ENCODE measurements at places on chromosomes 1 and 21. TPM values are rescaled to one million over a fixed set of nuclear protein-coding genes. Genes with fewer than 3 reads are reported as not detected.
A peak's percentile ranks its signal among the peaks of the same experiment; 100 is the strongest.

DNA sequence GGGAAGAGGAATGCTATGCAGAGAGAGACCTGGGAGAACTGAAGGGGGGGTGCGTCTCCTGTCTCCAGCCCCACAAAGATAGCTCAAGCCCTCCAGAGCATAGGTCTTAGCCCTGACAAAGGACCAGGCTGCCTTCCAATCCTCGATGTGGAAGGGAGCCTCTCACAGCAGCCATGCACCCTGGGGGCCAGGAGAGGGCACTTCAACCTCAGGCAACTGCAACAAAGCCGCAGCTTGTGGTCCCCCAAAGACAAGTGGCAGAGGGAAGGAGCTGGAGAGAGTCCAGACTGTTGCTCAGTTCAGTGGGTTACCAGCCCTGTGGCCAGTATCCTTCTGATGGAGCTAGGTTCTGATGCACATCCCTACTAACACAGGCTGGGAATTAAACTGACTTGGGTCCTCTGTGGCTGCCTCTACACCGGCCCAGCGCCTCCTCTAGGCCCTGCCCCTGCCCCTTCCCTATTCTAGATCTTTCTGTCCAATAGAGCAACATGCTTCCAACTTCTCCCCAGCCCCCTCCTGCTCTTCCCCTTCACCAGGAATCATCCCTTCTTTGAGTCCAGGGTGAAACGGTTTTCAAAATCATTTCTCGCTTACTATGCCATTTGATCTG lies 100.7 kb upstream of the SPATA6 start:
- peak; percentile 35 for DNase-seq
- H3K4me3 ChIP-seq = no peak overlapping the region
- peaks cover 40% of the 10 kb centered on the region for H3K27me3 ChIP-seq
- no peaks in the 10 kb centered on the region for H3K4me1 ChIP-seq
- H3K27ac ChIP-seq = no peak overlapping the region

DNA sequence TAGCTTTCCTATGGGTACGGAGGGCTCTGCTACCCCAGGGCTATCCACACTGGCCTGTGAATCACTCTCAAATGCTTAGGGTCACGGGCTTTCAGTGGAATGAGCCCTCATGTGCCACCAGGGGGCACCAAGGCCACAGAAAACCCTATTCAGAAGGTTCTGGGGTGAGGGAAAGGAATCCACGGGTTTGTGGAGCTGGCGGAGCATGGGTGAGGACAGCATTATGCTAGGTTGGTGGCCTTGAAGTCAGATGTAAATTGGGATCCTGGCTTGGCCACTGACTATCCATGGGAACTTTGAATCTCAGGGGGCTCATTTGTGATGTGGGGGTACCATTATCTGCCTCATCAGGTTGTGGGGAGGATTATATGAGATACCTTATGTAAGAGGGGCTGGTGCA lies 5.1 kb upstream of the LAMTOR5 start:
- no peak overlapping the region for H3K27ac ChIP-seq
- DNase-seq = peak; percentile 54
- H3K36me3 ChIP-seq = no peaks in the 10 kb centered on the region
- no peak overlapping the region for H3K4me3 ChIP-seq

GRCh38 chr1:18618546-18619466 lies 11.8 kb upstream of the PAX7 start:
- peak overlapping the region; percentile 10 for H3K4me3 ChIP-seq
- H3K27me3 ChIP-seq = no peaks in the 10 kb centered on the region
- H3K36me3 ChIP-seq = no peaks in the 10 kb centered on the region
- H3K4me1 ChIP-seq = peaks cover 16% of the 10 kb centered on the region
- DNase-seq = peak; percentile 38
- peak overlapping the region; percentile 18 for H3K27ac ChIP-seq

DNA sequence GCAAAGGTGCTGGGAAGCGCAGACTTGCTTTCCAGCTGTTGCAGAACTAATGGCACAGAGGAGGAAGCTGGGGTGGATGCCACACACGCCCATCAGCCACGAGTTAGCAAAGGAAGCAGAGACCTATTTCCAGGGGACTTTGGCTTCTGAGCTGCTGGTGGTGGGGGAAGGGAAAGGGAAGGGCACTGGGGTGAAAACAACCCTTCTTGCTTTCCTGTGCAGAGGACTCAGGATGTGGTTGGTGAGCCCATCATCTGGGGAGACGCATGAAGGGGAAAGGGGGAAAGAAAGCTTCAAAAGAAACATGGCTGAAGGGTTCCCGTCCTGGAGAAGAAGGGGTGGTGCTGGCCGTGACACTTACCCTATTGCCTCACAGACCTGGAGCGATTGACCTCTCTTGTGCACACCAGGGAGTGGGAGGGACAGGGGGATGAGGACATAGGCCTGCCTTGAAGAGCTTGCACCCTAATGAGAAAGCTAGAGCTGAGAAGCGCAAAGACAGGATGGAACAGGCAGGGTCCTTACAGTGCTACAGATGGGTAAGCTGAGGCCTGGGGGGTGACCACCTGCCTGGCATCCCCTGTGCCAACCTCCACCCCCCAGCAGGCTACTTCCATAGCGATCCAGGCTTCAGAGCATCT lies 140.8 kb upstream of the RAB4A start:
- no peaks in the 10 kb centered on the region for H3K36me3 ChIP-seq
- H3K4me1 ChIP-seq = no peaks in the 10 kb centered on the region
- 0 out of 2 replicates have a peak, but pooled peaks cover 3% of the 10 kb centered on the region for H3K27me3 ChIP-seq
- no peak for DNase-seq
- no peak overlapping the region for H3K4me3 ChIP-seq
- H3K27ac ChIP-seq = no peak overlapping the region

- no peaks in the 10 kb centered on the region for H3K27me3 ChIP-seq
- no peak overlapping the region for H3K27ac ChIP-seq
- DNase-seq = no peak
- H3K4me3 ChIP-seq = no peak overlapping the region
These were observed 156.0 kb downstream of the COL24A1 start for GRCh38 chr1:86000601-86001000.

GRCh38 chr21:33870768-33871167 lies 44.8 kb downstream of the ATP5PO start:
- no peaks in the 10 kb centered on the region for H3K27me3 ChIP-seq
- DNase-seq = no peak
- H3K27ac ChIP-seq = no peak overlapping the region

GRCh38 chr1:198443365-198444233 lies 96.9 kb downstream of the ATP6V1G3 start:
- H3K27me3 ChIP-seq = no peaks in the 10 kb centered on the region
- no peak overlapping the region for H3K4me3 ChIP-seq
- H3K36me3 ChIP-seq = no peaks in the 10 kb centered on the region
- H3K27ac ChIP-seq = peak overlapping the region; percentile 48
- peak; percentile 98 for DNase-seq
- peaks cover 7% of the 10 kb centered on the region for H3K4me1 ChIP-seq

GRCh38 chr1:217332431-217333065 lies 298.3 kb downstream of the GPATCH2 start:
- H3K4me1 ChIP-seq = no peaks in the 10 kb centered on the region
- no peaks in the 10 kb centered on the region for H3K36me3 ChIP-seq
- no peak for DNase-seq
- H3K4me3 ChIP-seq = no peak overlapping the region
- H3K27ac ChIP-seq = no peak overlapping the region

DNA sequence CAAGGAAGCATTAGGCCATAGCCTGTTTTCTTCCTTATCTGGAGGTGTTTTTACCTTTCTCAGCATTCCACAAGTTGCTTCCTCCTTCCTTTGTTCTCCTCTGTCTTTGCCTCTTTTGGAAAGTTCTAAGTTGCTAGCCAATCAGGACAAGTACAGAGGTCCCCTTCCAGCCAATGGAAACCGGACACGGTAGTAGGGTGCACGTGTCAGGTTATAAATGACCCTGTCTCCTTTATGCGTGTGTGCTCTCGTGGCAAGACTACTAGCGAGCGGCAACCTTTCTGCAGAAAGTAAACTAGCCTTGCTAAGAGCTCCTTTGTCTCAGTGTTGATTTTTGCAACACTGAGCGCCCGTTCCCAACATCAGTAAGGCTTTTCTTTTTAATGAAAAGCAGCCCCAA lies 1.5 kb upstream of the ACADM start:
- H3K27ac ChIP-seq = no peak overlapping the region
- DNase-seq = no peak
- no peak overlapping the region for H3K4me3 ChIP-seq
- H3K27me3 ChIP-seq = no peaks in the 10 kb centered on the region

DNA sequence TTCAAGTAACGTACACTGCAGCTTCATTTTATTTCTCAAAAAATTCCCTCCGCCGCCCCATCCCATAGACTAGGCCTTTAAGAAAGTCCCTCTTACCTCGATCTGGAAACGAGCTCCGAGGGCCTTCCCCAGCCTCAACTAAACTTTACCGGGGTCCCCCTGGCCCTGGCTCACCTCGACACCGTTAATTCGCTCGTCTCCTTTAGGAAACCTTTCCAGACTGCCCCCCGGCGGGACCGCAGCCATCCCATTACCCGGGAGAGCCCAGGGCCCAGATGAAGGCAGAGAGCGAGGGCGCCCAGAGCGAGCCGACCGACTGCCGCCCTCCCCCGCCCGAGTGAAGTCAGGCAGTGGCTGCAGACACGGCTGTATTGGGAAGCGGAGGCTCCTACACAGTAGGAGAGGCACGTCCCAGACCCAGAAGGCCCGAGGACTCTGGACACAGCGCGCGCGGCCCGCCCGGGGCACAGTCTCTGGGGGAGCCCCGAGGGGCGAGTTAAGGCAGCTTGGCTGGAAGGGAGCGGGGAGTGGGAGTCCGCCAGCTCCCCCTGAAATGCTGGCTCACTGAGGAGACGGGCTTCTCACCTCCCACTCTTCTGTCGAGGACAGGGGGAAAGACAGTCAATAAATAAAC lies 14.6 kb downstream of the SEMA6C start:
- H3K27me3 ChIP-seq = no peaks in the 10 kb centered on the region
- no peak overlapping the region for H3K27ac ChIP-seq

DNA sequence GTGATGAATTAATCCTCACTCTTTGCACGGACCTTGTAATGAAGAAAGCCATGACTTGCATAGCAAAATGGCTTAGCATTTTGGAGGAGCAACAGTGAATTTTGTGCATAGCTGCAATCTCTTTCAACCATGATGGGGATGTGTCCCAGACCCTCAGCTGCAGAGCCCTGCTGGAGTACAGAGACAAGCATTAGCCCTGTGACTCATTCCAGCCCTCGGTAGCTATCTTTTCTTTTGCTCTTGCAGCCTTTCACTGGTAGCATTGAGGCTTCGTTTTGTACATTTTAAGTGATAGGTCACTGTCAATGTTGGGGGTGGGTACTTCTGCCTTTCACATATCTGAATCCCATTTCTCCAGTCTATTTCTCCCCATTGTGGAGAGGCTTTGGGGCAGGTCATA lies 58.4 kb downstream of the SLC35F3 start:
- H3K4me1 ChIP-seq = no peaks in the 10 kb centered on the region
- no peaks in the 10 kb centered on the region for H3K36me3 ChIP-seq
- H3K27me3 ChIP-seq = no peaks in the 10 kb centered on the region

GRCh38 chr1:233227930-233228465 lies 67.5 kb downstream of the PCNX2 start:
- no peaks in the 10 kb centered on the region for H3K36me3 ChIP-seq
- H3K27me3 ChIP-seq = no peaks in the 10 kb centered on the region
- no peak overlapping the region for H3K4me3 ChIP-seq
- H3K4me1 ChIP-seq = no peaks in the 10 kb centered on the region

- no peak overlapping the region for H3K4me3 ChIP-seq
- 0 out of 2 replicates have a peak, but pooled peaks cover 6% of the 10 kb centered on the region for H3K36me3 ChIP-seq
- H3K4me1 ChIP-seq = peaks cover 29% of the 10 kb centered on the region
- H3K27ac ChIP-seq = no peak overlapping the region
- H3K27me3 ChIP-seq = no peaks in the 10 kb centered on the region
These were observed 30.7 kb downstream of the TUFT1 start for GRCh38 chr1:151570819-151571218.

DNA sequence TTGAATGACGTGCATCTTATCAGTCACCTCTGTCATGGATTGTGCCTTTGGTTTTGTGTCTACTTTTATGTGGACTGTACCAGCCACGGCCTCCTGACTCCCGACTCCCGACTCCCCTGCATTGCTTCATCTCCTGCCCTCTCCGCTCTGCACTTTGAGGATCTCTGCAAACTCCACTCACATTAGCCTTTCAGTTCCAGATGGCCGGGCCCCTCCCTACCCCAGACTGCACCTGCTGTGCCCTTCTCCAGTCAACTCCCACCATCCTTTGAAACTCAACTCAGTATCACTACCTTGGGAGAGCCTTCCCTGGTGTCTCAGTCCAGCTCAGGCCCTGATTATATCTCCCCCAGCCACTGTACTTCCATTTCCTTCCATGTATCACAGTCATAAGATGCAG lies 71.4 kb downstream of the MDM4 start:
- H3K27me3 ChIP-seq = no peaks in the 10 kb centered on the region
- peaks cover 18% of the 10 kb centered on the region for H3K4me1 ChIP-seq
- no peak overlapping the region for H3K27ac ChIP-seq
- H3K4me3 ChIP-seq = no peak overlapping the region

GRCh38 chr1:45221716-45222115 lies 15.3 kb upstream of the ZSWIM5 start:
- H3K27ac ChIP-seq = no peak overlapping the region
- peaks cover 6% of the 10 kb centered on the region for H3K4me1 ChIP-seq
- no peak for DNase-seq
- no peaks in the 10 kb centered on the region for H3K36me3 ChIP-seq
- H3K27me3 ChIP-seq = no peaks in the 10 kb centered on the region

DNA sequence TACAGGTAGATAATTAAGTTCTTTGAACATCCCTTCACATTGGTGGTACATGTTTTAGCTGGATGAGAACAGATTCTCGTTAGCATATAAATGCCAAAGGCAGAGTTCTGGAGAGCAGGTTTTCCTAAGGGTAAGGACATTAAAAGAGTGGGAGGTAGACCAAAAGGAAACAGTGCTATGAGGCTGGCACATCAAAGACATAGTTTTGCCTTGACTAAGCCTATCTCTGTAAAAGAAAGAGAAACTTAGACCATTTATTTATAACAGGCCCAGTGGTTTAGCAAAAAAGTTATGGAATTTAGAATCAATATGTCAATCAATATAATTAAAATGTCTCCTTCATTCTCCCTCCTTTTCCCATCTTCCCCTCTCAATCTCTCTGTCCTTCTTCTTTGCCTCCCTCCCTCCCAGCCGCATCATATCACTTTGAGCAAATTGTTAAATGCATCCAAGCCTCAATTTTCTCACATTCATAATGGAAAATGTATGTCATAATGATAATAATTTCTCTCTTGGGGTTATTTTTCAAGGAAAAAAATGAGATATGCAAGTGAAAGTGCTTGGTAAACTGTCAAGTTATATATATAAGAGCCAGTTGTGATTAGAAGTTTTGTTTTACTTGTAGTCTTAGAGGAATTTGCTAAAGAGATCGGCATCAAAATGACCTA lies 209.9 kb upstream of the SGIP1 start:
- peaks cover 66% of the 10 kb centered on the region for H3K4me1 ChIP-seq
- H3K27ac ChIP-seq = peak overlapping the region; percentile 76
- no peak for DNase-seq
- H3K4me3 ChIP-seq = no peak overlapping the region
- H3K27me3 ChIP-seq = no peaks in the 10 kb centered on the region

Gene SAMSN1
- 0.57 TPM for total RNA-seq

Gene TMOD4
- 1.8 TPM for total RNA-seq

Gene CDC20
- 355 TPM for total RNA-seq

Gene SLC9C2
- total RNA-seq = not detected

Gene STIL
- total RNA-seq = 34.4 TPM

Gene OR10Z1
- not detected for total RNA-seq

Gene LMOD1
- 0.12 TPM for total RNA-seq

Gene MROH7
- total RNA-seq = 1.1 TPM

Data from HCT116 (cell line).